ENCODE measurements at places on chromosomes 6 and 20. TPM values are rescaled to one million over a fixed set of nuclear protein-coding genes. Genes with fewer than 3 reads are reported as not detected.

DNA sequence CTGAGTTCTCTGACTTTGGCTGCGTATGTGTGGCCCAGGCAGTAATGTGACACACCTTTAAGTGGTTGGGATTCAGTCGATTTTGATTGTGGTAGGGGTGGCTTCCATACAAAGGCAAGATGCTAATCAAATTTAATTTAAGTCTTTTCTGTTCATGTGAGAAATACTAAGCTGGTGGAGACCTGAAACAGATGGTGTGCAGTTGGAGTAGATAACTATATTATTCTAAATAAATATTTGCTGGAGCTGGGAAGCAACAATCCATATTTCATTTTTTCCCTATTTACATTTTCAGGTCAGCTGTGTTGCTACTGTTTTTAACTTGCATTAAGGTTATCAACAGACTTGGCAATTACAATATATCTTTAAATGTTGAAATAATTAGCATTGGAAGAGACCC, 67.4 kb upstream of the C20orf144 start:
- no peak for DNase-seq

DNA sequence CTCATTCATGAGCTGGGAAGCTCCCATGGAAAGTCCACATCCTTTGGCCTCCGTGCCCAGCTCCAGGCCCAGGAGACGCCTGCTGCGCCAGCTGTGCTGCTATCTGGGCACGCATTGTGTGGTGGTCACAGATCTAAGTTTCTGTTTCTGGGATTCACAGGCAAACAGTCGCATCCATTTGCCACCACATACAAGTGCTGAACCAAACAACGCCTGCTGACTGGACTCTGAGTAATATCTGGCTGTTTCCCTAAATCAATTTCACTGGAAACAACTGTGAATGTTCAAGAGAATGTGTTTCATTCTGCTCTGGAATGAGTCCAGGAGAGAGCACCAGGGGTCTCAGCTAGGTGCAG, 45.5 kb downstream of the IRF4 start:
- no peak for DNase-seq

HTR1E gene
- not detected for total RNA-seq

NKAIN2 gene
- not detected for total RNA-seq

- DNase-seq, result no peak
Observed at GRCh38 chr6:151073146-151073545, 166.6 kb upstream of the AKAP12 start.

- no peak for DNase-seq
Observed at GRCh38 chr20:35502352-35502751, 27.1 kb downstream of the C20orf173 start.

MACROD2 gene
- 0.12 TPM for total RNA-seq

TGM3 gene
- not detected for total RNA-seq

GRCh38 chr6:26056583-26057350, 30.5 kb upstream of the HFE start:
- DNase-seq, result no peak

- DNase-seq, result peak; percentile 28
Observed at GRCh38 chr20:35773154-35773751, 1.4 kb downstream of the PHF20 start.

- no peak for DNase-seq
Observed at GRCh38 chr6:108363113-108363512, 68.3 kb downstream of the AFG1L start.

KIAA1755 gene
- total RNA-seq, result not detected

SLC22A1 gene
- total RNA-seq, result not detected

DNA sequence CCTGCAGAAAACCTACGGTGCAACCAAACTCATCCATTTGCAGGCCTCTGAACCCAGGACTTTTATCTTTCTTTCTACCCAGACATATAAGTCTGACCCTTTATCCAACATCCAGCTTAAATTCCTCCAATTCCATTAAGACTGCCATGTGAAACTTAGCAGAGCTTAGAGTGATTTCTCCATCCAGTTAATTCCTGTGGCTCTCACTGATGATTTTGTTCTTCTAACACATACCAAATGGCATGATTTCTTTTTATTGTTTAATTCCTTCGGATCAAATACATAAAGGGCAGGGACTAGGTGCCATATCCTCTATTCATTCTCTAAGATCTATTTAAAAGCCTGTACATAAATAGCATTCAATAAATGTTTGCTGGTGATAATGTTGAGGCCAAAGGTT, 92.9 kb downstream of the TASP1 start:
- DNase-seq, result no peak

- no peak for DNase-seq
Observed at GRCh38 chr20:4086771-4087687, 71.7 kb upstream of the RNF24 start.

GRCh38 chr6:135094403-135094821, 39.8 kb upstream of the HBS1L start:
- no peak for DNase-seq

- DNase-seq, result no peak
Observed at GRCh38 chr6:44298055-44298803, 14.9 kb downstream of the AARS2 start.

All from activated naive CD8-positive, alpha-beta T cell treated with anti-CD3 and anti-CD28 coated beads for 36 hours (primary cell).